Inflammatory macrophage (primary cell): ENCODE measurements at places on chromosomes 5 and 9.
A peak's percentile ranks its signal among the peaks of the same experiment; 100 is the strongest.

GRCh38 chr9:14221558-14221957 is 92.4 kb downstream of the NFIB start:
- DNase-seq = no peak

DNA sequence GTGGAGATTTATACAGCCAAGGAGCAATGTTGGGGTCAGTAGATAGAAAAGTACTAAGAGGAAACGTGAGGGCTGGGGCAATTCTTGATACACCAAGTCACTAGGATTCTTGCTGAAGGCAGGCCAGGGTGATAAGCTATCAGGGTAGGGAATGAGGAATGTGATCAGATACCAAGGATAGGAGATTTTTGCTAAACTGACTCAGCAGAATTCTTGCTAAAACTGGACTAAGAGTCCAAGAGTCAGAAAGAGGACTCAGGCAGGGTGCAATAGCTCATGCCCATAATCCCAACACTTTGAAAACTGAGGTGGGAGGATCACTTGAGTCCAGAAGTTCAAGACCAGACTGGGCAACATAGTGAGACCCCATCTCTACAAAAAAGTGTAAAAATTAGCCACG is 71.7 kb downstream of the ENTREP1 start:
- no peak for DNase-seq

- no peak for DNase-seq
Measured at GRCh38 chr5:9888501-9888901, 258.4 kb upstream of the TAS2R1 start.

DNA sequence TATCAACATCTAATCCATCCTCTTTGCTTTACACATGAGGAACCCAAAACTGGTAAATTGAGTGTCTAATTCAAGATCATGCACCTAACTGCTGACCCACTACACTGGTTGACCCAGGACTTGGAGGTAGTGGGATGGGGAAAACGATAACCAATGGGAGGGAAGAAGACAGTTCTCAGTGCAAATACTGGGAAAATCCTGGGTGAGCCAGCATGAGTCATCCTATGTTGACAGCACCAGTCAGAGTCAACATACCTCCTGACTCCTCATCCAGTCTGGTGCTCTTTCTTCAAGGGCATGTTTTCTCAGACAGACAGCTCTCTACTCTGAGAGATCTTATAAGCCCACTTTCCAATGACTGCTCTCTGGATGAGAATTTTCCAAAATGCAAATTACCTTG is 232.8 kb upstream of the PTGER4 start:
- DNase-seq = peak; percentile 51

DNA sequence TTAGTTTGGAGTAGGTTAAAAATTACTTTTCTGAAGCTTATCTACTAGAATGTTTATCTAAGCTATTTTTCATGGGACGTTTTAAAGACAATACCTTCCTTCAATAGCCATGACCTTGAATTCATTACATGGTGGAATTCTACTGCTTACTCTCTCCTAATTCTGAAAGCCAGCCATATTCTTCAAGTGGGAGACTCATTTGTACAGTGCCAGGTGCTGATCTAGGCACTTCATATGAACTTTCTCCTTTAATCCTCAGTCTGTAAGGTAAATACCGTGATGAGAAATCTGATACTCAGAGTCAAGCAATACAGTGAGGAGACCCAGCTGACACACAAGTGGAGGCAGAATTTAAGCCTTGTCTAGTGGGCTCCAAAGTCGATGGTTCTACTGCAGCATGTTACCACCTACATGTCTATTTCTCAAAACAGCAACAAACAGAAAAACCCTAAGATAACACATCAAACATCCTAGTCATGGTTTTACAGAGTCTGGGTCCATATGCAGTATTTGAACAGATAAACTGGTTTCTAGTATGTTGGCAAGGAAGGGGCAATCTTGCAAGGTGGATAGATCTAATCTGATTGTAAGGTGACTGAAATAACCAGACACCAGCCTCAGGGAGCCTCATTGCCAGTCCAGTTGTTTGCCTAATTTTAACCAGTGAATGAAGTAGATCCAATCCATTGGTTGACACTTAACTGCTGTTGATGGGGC is 243.7 kb downstream of the PIK3R1 start:
- no peak for DNase-seq

DNA sequence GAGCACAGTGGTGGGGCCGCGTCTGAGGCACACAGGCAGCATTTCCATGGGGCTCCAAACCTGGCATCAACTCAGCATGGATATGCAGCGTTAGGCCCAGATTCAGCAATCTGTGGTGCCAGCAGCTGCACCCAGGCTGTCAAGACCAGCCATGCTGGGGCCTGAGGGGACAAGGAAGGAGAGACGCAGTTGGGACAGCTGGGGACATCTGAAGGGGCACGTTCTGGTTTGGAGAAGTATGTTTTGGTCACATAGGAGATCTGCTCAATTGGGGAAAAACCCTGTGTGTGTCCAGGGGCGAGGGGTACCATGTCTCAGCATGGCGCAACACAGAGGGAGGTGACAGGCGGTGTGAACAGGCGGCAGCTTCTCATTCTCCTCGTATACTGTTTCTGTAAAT is 66.6 kb upstream of the ECM2 start:
- no peak for DNase-seq

DNA sequence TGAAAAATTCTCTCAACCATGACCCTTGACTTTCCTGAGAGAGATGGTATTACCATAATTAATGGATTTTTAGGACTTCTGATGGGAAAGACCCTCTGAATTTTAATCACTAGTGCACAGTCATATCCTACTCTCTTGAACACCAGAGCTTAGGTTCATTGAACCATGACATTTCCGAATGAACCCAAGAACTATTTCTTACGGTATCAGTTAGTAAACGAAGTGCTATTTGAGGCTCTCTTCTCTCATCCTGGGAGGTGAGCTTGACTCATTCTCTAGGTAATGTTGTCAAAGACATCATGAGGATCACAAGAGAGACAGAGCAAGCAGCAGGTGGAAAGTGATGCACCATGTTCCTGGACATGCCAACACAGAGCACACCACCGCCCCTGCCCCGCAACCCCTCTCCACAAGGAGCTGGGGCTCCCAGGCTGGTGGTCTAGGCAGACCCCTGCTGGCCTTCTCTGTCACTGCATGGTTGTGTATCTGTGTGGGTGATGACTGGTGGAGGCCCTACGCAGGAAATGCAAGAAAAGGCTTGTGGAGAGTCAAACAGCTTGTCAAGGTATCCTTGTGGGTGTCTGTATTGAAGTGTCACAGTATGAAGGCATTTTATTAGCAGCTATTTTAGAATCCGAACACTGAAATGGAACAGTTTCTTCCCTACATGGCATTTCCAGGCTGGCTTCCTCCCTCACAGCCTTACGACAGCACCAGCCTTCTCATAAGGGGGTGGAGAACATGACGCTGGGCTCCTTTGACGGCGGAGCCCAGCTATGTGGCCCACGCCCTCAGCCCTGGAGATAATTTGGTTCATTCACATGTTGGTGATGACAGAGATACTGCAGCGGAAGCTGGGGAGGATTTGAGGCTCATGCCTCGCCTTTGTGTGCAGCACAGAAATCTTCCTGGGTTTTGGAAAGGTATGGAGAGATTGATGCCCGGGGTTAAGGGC is 297.6 kb downstream of the NTRK2 start:
- DNase-seq = no peak

GRCh38 chr5:125103459-125103858 is 357.0 kb upstream of the ZNF608 start:
- DNase-seq = no peak

- DNase-seq = no peak
Measured at GRCh38 chr9:12968093-12968492, 193.3 kb downstream of the LURAP1L start.

DNA sequence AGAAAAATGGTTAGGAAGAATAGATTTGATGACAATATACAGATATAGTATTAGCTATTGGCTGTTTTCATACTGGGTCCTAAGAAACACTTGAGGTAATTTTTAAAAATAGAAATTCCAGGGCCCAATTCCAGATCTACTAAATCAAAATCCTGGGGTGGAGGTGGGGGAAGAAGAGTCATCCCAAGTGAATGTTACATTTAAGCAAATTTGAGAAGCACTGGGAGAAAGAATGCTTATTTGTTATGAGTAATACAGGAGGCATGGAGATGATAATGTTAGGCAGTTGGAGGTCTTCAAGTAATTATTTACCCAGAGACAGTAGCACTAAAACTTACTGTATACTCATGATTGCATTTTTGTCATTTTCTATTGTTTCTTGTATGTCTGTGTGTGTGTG is 93.0 kb upstream of the DAB2 start:
- no peak for DNase-seq

- DNase-seq = no peak
Measured at GRCh38 chr5:3639175-3639574, 43.5 kb downstream of the IRX1 start.

DNA sequence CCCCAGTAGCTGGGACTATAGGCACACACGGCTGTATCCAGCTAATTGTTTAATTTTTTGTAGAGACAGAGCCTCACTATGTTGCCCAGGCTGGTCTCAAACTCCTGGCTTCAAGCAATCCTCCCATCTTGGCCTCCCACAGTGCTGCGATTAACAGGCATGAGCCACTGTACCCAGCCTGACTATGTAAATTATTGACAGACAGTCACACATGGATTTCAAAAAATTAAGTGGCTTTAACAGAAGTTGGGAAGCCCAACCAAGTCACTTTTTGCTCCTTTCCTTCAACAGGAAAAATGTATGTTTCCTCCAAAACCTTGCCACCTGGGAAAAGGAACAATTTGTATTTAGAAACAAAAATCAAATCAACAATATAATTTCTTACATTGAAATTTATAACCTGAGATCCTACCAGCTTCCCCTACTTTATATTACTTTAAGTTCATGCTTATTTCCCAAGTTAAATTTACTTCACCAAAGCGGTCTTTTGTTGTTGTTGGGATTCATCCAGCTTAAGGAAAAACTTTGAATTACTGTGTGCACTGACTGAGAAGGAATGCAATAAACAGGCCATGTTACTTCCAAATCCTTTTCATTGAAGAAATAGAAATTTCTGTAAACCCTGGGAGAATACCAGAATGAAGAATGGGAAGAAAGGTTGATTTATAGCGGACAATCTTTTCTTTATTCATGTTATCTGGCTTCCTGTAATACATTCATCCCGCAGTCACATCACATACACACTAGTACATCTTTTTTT is 8.6 kb downstream of the PCA3 start:
- DNase-seq = no peak

- peak; percentile 70 for DNase-seq
Measured at GRCh38 chr5:119049824-119050449, 20.9 kb upstream of the DMXL1 start.

DNA sequence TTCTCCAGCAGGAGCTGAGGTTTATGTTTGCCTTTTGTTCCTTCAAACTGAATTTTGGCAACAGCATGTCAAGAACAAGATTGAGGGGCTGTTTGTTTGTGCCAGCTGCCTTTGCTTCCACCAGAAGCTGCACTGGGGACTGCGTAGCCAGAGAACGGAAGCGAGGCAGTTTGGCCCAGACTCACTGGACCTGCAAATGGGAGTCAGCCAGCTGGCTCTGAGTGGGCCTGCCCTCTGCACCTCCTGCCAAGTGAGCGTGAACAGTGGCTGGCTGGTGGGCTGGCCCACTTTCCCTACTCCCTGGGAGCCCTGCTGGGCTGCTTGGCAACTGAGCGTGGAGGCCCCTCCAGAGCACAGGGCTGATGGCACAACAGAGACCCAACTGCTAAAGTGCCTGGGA is 111.6 kb downstream of the GALNT10 start:
- no peak for DNase-seq

- no peak for DNase-seq
Measured at GRCh38 chr9:103037508-103038477, 42.7 kb downstream of the CYLC2 start.
